Renal pelvis (tissue), 12 donors: ENCODE measurements at places on chromosomes 5 and 9. TPM values are rescaled to one million over a fixed set of nuclear protein-coding genes. Genes with fewer than 3 reads are reported as not detected.

Gene CCL27
- polyA plus RNA-seq, result 0.95 TPM

DNA sequence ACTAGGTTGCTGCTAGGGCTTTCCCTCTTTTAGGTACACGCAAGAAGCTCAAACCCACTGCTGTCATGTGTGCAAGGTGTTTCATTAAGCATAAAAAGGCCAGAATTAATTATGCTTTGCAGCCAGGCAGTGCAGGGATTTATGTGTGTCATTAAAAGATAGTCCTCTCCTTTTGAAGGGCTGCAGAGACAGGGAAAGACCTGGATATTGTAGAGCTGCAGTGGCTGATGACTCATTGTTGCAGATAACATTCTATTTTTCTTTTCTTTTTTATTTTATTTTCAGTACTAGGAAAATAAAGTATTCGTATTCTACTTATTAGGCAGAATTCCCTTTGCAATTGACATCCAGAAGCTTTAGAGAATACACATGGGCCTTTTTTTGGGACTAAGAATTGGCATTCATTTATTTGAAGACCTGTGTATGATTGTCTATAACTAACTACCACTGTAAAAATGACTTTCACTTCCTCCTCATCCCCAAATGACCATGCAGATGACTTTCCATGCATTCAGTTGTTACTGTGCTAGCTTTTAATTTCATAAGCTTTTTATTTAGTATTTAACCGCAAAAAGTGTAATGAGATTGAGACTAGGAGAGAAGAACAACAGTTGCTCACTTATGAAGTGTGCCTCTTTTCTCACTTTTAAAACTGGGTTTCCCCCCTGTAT, 113.0 kb downstream of the PAM start:
- no peak for DNase-seq

DNA sequence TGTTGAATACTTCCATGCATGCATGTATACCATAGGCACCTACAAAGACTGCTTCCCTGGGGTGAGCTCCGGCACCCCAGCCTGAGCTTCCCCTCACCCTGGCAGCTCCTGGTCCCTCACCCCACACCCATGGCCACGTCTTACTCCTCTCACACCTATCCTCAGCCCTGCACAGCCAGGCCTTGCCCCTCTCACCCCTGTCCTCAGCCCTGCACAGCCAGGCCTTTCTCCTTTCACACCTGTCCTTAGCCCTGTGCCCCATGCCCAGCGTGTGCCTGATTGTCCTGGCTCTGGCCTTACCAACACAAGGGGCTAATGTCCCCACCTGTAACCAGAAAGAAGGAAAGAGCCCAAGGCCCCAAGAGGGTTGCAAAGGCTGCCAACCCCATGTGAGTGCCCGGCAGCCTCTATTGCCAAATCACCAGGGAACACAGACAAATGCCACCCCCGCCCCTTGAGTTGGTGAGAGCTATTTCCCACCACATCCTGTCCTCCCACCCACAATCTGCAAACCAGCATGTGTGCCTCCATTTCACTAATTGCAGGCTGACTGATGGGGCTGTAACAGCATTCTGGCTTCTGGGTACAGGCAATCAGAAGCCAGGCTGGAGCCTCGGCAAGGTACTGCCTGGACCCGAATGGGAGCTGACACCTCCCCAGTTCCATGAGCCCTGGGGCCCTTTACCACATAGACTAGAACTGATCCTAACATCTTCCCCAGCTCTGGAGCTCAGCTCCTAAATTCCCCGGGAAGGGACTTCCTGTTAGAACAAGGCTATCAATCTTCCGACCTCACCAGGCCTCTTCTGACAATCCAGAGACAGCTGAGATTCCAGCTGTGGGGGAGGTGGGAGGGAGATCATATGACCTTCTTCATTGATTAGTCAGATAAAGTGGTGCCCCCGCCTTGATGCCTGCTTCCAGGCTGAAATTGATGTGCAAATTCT, 78.2 kb downstream of the FAM114A2 start:
- DNase-seq, result no peak

Gene IFNA13
- polyA plus RNA-seq, result not detected
